ENCODE measurements at places on chromosomes 13 and 19. TPM values are rescaled to one million over a fixed set of nuclear protein-coding genes. Genes with fewer than 3 reads are reported as not detected.

DNA sequence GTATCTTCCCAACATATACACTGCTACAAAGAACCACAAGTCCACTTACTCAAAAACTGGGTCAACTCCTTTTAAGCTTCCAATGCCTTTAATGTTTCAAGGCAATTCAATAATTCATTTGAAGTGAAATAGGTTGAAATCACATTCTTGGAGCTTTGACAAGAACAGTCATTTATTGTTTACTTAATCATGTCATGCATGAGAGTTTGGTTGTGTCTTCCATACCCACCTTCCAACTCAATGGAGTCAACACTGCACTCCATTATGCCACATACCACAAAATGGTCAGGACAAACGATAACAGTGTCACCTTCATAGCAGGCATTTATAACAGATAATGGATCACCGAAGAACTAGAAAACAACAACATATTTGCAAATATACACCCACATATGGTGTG lies 506.3 kb downstream of the UQCRFS1 start:
- DNase-seq: no peak

The TMPRSS9 gene
- total RNA-seq: 0.10 TPM

The PROSER1 gene
- 7.1 TPM for total RNA-seq

The PRRG2 gene
- 0.10 TPM for total RNA-seq

Measured in RPMI7951 (cell line).